Hematopoietic multipotent progenitor cell treated with erythropoietin and hydrocortisone succinate and interleukin-3 and kit ligand, for 8 days (in vitro differentiated cells): ENCODE measurements at places on chromosomes 11 and 22.

- DNase-seq = no peak
These were observed 314.4 kb downstream of the AASDHPPT start for GRCh38 chr11:106391771-106392420.

DNA sequence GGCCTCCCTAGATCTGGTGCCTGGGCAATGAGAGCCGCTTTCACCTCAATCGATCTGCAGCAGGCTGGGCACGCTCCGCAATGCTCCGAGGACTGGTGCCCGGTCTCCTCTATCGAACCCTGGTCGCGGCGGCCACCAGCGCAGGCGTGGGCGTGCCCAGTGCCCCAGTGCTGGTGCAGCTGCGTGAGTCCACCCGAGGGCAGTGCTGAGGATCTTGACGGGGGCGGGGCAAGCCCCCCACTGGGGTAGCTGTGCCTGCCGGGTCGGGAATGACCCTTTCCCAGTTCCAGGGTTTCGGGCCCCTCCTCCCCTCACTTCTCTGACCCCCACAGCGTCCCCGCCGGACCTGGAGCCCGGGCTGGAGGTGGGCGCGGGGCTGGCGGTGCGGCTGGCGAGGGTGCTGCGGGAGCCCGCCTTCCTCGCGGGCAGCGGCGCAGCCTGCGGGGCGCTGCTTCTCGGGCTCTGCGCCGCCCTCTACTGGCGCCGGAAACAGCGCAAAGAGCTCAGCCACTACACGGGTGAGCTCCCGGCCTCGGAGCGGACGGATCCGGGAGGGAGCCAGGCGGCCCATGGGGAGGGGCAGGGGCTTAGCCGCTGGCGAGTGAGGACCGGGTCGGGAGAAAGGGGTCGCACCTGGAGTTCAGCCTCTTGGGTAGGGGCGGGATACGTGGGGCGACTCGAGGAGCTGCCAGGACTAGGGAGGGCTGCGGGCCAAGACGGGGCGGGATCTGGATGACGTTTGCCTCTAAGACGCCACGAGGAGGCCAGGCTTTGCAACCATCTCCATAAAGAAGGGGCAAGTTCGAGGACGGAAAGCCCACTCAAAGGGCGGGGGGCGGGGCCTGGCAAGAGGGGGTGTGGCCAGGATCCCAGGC is 10.9 kb downstream of the ROBO3 start:
- DNase-seq = peak; percentile 86

GRCh38 chr11:123760894-123761293 is 6.6 kb upstream of the OR6X1 start:
- DNase-seq = no peak

DNA sequence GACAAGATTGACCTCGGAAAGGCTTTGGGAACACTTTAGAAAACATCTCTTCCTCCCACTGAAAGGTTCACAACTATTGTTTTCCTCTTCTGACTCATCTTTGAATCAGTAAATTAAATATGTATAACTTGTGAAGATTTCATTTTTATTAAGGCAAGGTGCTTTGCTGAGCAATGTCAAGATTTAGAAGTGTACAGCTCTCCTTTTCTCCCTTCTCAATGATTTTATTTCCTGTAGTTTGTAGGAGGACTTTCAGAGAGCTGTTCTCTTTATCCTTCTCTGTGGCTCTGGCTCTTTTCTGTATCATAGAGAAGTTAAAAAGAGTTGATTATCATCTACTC is 594.2 kb downstream of the METTL15 start:
- no peak for DNase-seq

DNA sequence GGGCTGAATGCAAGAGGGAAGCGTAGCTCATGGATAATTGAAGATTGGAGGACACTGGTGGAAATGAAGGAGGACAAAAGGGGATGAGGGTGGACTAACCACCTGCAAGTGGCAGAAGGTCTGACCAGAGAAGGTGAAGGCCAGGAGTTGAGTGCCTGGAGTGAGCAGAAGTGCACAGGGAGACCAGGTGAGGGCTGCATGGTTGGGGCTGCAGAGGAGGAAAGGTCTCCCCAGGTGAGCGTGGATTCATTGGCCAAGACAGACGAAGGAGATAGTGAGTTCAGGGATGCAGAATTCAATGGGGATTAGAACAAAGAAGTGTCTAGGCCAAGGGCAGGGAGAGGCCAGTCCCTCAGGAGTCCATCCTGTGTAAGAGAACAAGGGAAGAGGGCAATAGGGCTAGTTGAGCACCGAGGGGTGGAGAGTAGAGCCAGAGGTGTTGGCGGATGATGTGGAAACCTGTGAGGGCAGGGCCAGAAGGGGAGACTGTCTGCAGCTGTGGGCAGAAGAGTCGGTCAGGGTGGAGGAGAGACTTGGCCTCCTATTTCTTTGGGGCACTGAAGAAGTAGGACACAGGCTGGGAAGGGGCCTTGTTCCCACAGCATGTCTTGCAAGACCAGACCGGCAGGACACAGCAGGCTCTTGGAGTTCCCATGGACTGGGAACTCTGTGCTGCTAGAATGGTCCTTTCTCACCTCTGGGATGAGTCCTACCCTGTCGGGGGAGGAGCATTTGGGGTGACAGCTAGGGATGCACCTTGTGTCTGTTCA is 6.7 kb downstream of the TRIM29 start:
- no peak for DNase-seq

- no peak for DNase-seq
These were observed 23.5 kb upstream of the GRAMD1B start for GRCh38 chr11:123406441-123407129.

DNA sequence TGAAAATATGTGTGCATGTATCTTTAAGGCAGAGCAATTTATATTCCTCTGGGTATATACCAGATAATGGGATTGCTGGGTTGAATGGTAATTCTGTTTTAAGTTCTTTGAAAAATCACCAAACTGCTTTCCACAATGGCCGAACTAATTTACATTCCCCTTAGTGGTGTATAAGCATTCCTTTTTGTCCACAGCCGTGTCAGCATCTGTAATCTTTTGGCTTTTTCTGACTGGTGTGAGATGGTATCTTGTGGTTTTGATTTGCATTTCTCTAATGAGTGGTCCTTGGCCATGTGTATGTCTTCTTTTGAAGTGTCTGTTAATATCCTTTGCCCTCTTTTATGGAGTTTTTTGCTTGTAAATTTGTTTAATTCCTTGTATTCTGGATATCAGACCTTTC is 24.3 kb downstream of the CCDC15 start:
- no peak for DNase-seq

- DNase-seq = no peak
These were observed 81.8 kb downstream of the DGCR2 start for GRCh38 chr22:19040391-19040861.

DNA sequence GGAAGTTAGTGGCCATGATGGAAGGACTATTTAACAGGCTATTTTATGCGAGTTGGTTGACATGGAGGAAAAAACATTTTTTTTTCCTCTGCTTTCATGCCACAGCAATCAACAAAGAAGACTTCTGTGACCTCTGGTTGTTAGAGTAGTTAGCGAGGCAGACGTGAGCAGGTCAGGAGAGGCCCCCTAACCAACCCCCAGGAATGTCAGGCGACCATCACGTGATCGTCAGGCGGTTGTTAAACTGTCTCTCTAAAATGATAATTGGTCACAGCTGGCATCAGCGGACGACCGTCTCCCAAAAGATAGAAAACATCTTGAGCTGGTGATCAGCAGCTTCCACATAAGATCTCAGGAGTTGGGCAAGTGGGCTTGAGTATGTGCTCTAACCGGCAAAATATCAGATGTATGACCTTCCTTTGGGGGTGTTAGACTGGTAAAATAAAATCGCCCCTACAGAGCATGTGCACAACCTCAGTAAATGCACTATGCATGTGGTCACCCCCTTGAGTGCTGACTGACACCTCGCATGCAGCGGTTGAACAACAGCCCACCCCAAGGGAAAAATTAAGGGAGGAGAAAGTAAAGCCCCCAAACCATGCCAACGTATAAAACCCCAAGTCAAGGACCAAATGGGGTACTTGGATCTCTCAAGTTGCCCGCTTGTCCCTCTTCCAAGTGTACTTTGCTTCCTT is 20.9 kb upstream of the NARS2 start:
- DNase-seq = no peak

- DNase-seq = no peak
These were observed 65.2 kb upstream of the CNTN5 start for GRCh38 chr11:98955551-98955950.

DNA sequence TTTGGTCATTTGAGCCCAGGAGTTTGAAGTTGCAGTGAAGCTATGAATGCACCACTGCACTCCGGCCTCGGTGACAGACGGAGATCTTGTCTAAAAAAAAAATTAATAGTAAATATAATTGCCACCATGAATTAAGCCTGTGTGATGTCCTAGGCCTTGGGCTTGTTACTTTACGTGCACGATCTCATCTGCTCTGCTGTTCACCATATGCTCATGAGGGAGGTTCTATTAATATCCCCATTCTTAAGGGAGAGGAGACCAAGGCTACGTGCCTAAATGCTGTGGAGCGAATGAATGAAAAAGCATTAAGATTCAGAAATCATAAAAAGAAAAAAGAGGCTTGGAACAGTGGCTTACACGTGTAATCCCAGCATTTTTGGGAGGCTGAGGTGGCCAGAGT is 2.6 kb upstream of the ATG2A start:
- DNase-seq = no peak

DNA sequence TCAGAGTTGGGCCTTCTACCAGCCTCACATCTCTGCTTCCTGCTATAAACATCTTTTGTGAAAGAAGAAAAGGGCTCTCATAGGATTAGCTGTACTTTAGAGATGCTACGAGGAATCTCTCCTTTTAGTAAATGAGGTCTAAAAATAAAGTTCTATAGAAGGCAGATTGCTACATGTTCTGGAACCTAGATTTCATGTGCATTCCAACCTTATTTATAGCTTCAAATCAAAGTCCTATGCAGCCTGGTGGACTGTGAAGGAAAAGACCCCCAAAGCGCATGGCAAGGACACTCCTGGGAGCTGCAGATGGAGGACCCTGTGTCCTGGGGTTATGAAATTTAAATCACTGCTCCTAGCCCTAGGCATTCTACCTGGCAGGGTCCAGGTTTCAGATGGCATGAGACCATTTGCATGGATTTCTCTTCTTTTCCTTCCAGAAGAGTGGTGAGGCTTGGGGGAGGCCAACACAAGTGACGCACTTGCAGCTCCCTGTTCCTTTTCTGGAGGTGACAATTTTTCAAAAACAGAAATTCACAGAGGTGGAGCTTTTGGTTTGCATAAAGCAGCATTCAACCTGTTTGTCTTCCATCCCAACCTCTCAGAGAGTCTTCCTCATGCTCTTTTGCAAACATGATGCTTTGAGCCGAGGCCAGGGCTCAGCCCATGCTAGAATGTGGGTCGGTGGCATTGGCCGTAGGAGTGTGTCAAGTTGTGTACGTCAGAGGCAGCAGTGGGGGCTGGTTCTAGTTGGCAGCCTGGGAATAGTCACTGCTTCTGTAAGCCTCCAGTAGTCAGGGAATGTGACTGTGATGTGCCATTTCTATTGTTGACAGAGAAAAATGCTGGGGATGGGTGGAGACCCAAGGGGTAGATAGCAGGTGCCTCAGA is 6.3 kb downstream of the CRY2 start:
- DNase-seq = no peak

DNA sequence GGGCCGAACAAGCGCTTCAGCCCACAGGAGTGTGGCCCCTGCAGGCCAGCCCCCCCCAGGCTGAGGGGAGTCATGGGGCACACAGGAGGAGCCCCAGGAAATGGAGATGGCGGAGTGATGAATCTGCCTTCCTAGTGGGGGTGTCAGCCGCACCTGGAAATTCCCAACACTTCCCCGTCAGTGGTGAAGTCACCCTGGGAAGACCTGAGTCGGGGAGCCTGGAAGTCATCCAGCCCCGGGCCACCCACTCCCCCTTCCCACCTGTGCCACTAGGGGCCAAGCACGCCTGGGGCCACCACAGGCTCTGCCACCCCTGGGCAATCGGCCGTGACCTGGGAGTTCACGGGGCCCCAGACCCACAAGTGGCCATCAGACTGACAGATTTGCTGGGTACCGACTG is 12.6 kb downstream of the WNT7B start:
- no peak for DNase-seq

GRCh38 chr11:128304666-128305485 is 282.5 kb downstream of the ETS1 start:
- no peak for DNase-seq

DNA sequence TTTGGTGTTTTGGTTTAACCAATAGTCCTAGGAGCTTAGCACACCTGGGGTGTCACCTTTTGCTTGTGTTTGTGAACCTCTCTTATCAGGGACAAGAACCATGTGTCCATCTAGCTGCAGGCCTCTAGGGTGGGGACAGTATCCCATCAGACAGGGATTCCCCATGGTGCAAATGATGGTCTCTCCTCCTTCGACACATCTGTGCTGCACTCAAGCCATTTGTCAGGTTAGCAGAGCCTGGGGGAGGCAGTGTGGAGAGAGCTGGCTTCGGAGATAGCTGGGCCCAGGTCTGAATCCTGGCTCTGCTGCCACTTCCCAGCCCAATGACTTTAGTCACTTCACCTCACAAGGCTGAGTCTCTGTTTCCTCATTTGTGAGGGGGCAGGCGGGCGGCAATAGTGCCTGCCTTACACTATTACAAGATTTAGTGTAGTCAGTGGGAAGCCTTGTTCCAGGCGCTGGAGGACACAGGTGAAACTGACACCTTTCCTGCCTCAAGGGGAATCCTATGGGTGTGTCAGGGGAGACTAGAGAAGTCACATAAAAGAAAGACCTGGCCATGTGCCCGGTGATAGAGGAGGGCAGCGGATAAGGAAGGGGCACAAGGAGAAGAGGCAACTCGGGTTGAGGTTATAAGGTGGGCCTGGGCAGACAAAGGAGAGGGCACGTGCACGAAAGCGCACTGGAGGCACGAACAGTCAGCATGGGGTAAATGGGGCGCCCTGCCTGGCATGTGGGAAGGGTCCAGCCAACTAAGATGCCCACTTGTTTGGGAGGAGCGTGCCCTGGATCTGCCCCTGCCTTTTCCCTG is 12.6 kb downstream of the KLHL35 start:
- no peak for DNase-seq

GRCh38 chr11:33944693-33945424 is 53.0 kb upstream of the LMO2 start:
- peak; percentile 100 for DNase-seq

DNA sequence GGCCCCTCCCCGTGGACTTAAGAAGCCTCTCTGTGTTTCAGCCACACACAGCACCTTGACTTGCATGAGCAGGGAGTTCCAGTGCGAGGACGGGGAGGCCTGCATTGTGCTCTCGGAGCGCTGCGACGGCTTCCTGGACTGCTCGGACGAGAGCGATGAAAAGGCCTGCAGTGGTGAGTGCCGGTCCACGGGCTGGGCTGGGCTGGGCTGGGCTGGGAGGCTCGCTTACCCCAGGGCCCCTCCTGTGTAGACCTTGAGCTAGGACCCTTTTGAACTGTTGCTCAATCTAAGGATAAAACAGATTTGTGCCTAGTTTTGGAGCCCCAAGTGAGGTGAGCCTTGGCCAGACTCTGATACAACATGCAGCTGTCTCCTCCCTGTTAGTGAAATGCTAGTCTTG is 151.4 kb upstream of the SORL1-AS1 start:
- no peak for DNase-seq

- no peak for DNase-seq
These were observed 645.3 kb downstream of the BRD1 start for GRCh38 chr22:49182416-49182815.

- DNase-seq = no peak
These were observed 2.1 kb downstream of the SLC43A1 start for GRCh38 chr11:57513452-57513795.

DNA sequence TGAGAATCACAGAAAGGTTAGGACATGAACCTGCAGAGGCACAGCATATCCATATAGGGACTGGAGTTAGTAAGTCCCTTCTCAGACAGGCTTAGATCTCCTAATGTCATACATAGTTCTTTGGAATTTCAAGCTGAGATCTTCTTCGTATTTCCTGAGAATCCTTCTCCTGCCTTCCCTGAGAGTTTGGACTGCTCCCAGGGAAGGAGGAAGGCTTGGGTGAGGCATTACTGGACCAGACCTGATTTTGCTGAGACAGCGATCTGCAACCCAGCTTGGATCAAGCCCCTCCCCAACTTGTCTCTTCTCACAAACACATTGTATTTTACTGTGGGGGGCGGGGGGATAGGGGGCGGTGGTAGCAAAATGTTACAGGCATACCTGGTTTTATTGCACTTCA is 108.5 kb downstream of the TSPAN18 start:
- no peak for DNase-seq
